NCI-H187 (cell line): ENCODE measurements at places on chromosomes 11 and 22.

GRCh38 chr11:84890676-84891075 is 736.5 kb downstream of the DLG2 start:
- DNase-seq = no peak

DNA sequence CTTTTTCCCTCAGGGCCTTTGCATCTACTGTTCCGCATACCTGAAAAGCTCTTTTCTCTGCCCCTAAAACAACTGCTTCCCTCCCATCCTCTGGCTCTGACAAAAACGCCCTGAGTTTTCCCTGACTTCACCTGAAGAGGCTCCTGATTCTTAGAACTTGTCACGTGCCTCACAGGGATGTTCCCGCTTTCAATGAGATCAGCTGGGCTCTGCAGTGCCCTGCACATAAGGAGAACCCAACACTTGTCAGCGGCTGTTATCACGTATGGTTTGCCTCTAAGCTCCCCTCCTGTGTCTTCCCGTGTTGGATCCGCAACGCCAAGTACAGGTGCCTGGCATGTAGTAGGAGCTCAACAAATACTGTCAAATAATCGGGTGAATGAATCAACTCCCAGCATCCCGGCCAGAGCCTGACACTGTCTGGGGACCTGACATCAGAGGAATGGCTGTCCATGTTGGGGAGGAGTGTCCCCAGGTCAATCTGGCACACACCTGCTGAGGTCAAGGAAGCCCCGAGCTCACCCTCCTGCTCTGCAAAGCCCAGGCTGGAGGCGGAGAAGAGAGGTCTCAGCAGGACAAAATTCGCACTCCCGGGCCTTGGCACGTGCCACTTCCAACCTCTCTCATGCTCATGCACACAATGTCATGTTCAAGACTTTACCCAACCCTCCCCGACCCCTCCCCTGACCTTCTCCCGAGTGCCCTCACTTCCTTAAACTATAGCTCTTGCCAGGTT is 4.2 kb upstream of the GRK2 start:
- no peak for DNase-seq

GRCh38 chr11:75536786-75537641 is 11.3 kb upstream of the GDPD5 start:
- no peak for DNase-seq

GRCh38 chr11:12134236-12134585 is 23.8 kb downstream of the MICAL2 start:
- DNase-seq = no peak

GRCh38 chr22:48173061-48173772 is 1410.8 kb downstream of the TBC1D22A start:
- no peak for DNase-seq

DNA sequence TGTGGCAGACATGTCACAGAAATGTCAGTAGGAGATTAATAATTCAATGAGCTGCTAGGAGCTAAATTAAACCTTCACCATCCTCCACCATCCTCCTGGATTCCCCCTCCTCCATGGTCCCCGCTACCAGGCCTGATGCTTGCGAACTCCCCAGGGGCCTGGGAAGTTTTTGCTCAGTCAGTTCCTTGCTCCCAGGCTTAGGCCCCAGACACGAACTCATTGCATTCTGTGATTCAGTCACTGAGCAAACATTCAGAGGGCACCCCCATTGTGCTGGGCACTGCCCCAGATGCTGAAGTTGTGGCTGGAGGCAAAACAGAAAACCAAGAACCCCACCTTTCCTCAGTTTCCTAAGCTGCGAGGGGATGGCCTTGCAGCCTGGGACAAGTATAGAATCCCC is 14.3 kb downstream of the NPTXR start:
- DNase-seq = no peak

DNA sequence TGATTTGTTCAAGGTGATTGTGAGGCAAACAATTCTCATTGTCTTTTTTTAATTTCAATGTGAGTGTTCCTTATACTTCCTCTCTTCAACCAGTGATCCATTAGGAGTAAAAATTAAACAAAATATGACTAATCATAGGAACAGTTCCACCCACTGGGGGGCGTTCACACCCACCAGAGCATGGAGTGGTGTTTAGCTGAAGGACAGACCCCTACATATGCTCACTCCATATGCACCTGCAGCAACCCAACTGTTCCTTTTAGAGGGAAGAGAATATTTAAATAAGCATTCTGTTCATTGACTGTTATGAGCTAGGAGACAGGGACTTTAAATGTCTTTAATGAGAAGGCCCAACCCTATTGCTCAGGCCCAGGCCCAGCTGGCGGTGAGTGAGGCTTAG is 78.7 kb upstream of the DRD2 start:
- DNase-seq = no peak

- DNase-seq = no peak
These were observed 17.8 kb downstream of the CHORDC1 start for GRCh38 chr11:90204832-90205646.

DNA sequence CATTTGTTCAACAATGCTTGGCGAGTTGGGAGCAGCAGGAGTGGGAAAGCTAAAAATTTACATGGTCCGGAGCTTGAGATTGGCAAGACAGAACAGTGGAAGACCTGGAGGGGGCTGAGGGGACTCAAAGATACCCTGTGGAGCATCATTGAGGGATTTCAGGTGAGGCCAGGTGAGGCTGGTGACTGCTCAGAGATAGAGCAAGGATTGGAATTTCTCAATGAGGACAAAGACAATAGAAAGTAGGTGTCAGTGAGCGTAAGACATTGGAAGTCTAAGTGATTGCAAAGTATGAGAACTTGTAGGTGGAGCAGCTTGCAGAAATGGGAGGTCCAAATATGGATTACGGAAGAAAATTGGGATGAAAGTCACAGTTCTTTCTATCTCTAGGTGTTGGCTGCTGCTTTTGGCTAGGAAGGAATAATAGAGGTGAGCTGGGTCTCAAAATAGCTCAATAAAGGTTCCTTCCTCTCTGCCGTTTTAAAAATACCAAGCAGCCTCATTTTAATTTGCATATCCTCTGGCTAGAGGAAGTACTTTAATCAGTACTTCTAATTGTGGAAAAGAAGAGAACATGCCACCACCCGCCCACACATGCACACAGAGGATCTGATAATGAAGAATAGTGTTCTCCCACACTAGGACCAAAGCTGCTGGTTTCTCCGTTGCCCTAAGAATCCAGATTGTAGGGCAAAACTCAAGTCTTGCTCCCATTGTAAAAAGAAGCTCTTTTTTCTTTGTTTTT is 41.8 kb upstream of the SORL1-AS1 start:
- DNase-seq = no peak

DNA sequence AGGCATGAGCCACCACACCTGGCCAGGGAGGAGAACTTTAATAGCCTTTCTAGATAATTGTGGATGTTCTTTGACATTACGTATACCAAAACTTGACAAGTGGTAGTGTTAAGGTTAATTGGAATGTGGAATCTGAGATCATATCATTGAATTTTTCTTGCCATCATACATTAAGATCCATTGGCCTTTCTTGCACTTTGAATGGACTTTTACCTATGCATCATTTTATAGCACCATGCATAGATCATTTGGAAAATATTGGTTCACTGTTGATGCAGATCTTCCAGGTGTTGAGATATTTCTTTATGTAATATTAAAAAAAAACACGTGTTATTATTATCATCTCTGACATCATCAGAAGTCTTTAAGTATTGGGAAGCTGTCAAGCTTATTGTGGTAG is 36.5 kb downstream of the ACER3 start:
- DNase-seq = no peak
